Jurkat, Clone E6-1 (cell line): ENCODE measurements at places on chromosomes 5 and 9.

- DNase-seq, result no peak
Measured at GRCh38 chr5:54889826-54890225, 95.6 kb downstream of the ESM1 start.

DNA sequence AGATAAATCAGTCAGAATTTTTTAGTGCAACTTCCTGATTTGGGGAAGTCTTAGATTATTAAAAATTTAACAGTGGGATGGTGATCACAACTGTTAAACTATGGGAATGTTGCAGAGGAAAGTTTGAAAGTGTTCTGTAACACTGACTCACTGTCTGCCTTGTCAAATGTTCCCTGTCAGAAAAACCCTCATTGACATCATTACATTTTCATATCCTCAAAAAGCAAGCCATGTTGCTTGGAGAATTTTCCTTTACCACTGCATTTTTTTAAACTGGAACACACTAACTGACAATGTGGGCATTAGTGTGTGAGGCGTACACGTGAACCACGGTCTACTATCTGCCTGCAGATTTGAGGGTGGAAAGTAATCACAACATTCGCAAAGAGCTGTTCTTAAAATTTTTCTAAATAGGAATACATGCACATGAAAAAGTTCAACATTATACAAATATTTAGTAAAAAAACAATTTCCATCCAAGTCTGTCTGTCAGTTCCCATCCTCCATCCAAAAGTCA is 28.6 kb upstream of the IL7R start:
- no peak for DNase-seq

GRCh38 chr9:134939080-134939733 is 21.5 kb upstream of the FCN1 start:
- no peak for DNase-seq

GRCh38 chr9:135242406-135242805 is 154.9 kb downstream of the OLFM1 start:
- DNase-seq, result no peak

GRCh38 chr9:81754245-81754644 is 64.9 kb upstream of the TLE1 start:
- no peak for DNase-seq

GRCh38 chr5:161547738-161548486 is 1.4 kb upstream of the GABRB2 start:
- DNase-seq, result no peak

GRCh38 chr5:134110382-134110781 is 4.1 kb upstream of the TCF7 start:
- no peak for DNase-seq

DNA sequence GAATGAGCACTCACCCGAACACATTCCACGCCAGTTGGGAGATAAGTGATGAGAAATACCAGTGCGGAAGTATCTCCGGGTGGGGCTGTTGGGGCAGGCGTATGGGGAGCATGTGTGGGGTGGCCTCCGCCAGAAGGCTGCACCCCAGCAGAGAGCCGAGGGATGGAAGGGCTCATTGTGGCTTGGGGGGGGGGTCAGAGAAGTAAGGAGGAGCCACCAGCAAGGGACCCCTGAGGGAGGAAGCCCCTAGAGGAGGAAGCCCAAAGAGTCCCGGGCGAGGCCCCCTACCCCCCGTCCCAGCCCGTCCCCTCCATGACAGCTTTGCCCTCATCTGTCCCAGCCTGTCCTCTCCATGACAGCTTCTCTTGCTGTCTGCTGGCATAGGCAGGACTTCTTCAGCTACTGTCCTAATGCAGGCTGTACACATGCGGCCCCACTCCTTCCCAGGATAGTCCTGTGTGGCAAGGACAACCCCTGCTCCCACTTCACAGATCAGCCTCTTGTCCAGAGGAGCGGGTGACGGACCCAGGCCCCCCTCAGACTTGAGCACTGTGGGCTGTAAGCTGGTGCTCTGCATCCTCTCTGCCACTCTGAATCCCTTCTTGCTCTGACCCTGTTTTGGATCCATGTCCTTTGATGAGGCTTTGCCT is 239.6 kb downstream of the CACNA1B start:
- DNase-seq, result no peak

DNA sequence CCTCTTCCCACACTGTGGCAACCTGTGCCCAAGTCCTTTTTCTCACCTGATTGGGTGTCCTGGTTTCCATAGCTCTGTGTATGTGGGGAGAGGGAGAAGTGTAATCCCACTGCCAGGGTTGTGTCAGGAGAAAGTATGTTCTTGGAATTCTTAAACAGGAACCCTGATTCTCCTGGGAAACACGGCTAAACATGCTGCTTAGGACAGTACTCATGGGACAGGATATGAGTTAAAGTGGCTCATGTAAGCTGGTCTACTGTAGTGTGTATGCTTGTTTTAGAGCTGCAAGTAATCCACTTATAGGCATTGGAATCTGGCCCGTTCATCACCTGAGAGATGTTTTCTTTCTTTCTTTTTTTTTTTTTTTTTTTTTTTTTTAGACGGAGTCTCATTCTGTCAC is 23.9 kb downstream of the ARHGEF28 start:
- DNase-seq, result no peak

GRCh38 chr9:124869466-124869985 is 7.6 kb downstream of the ARPC5L start:
- no peak for DNase-seq

DNA sequence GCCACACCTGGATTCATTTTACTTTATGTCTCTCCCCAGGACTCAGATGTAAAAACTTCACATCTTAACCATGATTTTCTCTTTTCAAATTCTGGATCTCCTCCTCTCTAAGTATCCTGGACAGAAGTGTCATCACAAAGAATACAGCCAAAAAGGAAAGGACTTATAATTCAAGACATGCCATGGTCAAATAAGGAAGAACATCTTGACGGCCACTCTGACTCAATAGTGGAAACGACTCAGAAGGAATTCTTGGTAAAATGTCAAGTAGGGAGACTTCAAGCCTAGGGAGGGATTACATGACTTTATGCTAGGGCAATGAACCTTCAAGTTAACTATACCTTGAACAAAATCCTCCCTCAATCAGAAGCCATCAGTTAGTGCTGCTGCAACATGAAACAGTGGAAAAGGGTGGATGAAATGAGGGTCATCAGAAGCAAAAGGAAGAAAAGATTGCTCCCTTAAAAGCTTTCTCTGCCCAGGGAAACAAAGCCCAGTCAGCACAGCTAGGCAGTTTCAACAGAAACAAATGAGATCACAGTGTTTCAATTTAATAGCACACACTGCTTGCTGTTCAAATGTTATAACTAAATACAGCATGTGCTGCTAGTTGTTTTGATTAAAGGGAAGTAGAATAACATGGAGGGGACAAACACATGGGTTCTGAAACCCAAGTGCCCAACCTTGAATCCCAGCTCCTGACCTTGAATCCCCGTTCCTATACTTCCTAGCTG is 101.4 kb downstream of the LPAR1 start:
- no peak for DNase-seq

DNA sequence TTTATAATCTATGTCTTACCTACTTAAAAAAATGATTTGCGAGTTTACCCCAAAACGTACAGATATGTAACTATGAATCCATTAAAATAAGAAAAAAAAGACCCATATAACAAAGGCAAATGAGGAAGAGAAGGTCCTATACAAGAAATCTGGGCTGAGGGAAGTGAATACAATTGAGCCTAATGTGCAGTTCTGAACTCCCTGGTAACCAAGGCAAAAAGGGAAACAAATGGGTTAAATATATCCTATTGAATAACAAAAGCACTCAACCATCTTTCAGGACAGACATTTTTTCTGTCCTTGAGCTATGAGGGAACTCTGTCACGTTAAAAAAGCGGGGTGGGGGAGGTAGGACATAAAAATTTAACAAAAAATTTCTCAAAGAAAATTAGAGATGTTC is 78.6 kb downstream of the PTPN3 start:
- no peak for DNase-seq

DNA sequence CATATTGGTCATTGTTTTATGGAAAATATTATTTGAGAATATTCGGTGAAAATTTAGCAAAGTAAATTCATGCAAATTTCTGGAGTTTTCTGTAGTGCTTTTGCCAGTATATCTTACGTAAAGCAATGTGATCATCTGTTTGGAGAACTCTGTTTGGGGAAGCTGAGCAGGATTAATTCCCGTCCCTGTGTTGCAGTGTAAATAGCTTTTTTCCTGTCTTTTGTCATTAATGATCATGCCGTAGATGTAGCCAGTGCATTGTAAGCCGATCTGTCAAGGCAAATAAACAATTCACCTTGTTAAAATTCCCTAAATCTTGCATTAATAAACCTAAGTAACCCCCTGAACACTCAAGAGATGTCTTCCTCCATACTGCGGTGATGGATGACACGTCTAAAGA is 39.2 kb downstream of the PPIC start:
- DNase-seq, result no peak

DNA sequence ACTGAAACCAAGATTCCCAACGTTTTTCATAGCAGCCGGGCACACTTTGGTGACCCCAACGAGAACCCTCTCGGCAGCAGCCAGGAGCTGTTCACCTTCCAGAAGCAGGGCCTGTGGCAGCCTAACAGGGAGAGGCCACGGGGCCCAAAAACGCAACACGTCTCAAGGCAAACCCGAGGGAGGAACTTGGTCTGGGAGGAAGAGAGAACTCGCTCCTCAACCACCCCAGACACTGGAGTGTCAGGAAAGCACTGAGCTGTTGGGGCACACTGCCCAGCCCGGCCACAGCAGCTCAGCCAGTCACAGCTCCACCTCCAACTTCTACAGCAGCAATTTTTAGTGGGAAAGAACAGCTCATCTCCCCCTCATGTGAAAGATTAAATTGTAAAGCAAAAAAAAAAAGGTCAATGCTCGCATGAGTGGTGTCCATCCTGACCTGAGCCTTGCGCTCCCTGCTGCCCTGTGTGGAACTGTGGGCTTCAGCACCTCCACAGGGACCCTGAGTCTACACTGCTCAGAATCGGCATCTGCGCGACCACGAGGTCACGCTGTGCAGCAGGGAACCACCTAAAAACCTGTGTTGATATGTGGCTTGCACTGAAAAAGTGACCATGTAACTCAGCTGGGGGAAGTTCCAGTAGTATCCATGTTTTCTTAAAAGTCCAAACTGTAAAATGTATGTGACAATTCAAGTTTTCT is 55.0 kb downstream of the IPPK start:
- no peak for DNase-seq

DNA sequence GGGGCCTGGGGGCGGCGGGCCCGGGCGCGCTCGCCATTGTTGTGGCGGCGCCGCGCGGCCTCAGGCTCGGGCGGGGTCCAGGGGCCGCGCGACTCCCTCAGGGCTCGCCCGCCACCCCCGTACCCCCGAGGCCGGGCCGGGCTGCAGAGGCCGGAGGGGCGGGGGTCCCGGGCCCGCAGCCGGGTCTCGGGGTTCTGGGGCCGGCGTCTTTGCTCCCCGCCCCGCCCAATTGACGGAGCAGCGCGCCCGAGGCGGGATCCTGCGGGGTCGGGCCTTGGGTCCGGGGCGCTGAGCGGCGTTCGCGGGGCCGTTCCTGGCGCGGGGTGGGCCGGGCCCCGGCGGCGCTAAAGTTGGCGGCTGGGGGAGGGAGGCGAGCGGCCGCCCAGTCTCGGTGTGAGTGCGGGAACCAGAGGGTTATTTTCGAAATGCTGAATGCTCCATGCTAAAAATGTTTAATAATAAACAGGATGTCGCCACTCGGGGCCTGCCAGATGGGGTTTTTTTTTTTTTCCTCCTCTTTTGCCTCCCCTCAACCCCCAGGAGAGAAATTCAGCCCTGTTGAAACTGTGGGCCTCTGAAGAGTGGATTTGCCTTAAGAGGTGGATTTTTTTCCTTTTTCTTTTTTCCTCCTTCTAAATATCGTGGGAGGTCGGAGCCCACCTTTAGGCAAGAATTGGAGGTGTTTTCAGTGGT is 724 bp downstream of the PRRC2B start:
- DNase-seq, result no peak

DNA sequence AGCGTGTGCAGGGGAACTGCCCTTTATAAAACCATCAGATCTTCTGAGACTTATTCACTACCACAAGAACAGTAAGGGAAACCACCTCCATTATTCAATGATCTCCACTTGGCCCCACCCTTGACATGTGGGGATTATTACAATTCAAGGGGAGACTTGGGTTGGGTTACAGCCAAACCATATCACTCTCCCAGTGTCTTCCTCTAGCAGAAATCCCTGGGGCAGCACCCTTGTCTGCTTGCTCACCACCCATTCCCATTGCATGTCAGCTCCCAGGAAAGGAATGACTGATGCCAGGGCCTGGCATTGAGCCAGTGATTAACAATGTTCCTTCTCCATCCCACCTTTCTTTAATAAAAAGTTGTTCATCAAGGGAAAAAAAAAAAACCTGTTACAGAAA is 199.0 kb downstream of the IRX1 start:
- DNase-seq, result no peak

DNA sequence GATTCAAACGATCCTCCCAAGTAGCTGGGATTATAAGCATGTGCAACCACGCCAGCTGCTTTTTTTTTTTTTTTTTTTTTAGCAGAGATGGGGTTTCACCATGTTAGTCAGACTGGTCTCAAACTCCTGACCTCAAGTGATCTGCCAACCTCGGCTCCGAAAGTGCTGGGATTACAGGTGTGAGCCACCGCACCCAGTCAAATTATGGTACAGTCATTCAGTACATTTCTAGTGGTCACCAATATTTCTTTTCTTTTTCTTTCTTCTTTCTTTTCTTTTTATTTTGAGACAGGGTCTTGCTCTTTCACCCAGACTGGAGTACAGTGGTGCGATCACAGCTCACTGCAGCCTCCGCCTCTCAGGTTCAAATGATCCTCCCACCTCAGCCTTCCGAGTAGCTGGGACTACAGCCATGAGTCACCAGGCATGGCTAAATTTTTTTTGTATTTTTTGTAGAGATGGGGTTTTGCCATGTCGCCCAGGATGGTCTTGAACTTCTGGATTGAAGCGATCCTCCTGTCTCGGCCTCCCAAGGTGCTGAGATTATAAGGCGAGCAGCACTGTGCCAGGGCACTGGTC is 25.4 kb upstream of the DCP2 start:
- no peak for DNase-seq

- no peak for DNase-seq
Measured at GRCh38 chr5:41406424-41406823, 104.0 kb downstream of the PLCXD3 start.

- no peak for DNase-seq
Measured at GRCh38 chr5:123700624-123701287, 188.8 kb downstream of the CSNK1G3 start.

DNA sequence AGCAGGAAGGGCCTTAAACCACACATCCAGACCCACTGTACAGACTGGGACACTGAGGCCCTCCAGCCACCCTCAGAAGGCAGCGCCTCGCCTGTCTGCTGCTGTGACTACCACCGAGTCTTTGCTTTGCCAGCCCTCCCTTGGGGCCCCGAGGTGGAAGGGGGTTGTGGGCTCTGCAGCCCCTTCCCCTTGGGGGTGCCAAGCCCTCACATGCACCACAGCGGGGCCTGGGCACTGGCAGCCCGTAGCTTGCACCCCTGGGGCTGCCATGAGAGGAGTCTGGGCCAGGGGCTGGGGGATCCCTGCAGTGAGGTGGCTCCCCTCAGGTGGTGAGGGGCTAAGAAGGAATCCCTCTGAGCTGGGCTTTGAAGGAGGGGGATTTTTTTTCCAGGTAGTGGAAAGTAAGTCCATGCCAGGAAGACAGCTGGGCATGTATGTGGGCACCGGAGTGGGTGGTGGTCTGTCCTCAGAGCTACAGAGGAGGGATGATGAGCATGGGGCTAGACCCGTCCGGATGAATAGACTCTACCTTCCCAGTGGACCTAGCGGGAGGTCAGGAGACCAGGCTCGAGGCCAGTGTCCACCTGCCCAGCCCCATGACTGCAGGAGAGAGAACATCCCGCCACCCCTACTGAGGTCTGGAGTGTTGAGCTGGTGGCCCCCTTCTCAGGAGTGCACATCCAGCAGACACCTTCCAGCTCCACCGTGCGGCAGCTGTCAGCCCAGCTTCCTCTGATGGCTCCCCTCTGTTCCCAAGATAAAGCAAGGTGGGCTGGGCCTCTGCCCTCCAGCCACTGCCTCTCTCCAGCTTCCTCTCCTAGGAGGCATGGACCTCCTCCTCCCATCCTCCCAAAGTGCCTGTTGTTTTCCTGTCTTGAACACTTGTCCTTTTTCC is 15.9 kb downstream of the FLT4 start:
- DNase-seq, result no peak
